ENCODE measurements at places on chromosomes 7 and 10.

GRCh38 chr7:129958643-129959470 is 6.1 kb upstream of the UBE2H start:
- DNase-seq, result peak; percentile 38

- DNase-seq, result no peak
These were observed 23.7 kb downstream of the EPDR1 start for GRCh38 chr7:37943905-37944736.

DNA sequence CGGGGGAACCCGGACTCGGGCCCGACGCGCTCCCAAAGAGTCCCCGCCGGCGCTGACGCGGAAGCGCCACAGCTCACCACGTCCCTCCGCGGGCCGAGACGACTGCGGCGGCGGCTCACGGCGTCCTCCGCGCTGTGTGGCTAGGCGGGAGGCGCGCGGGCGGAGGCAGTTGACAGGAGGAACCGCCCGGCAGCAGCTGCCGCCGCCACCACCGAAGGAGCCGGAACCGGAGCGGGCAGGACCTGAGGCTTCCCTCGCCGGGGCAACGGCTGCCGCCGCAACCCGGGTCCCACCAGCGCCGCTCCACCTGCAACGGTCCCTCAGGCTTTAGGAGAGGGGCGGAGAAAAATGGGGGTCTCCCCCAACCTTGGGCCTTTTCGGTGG is 334 bp downstream of the ZNF800 start:
- peak; percentile 45 for DNase-seq

DNA sequence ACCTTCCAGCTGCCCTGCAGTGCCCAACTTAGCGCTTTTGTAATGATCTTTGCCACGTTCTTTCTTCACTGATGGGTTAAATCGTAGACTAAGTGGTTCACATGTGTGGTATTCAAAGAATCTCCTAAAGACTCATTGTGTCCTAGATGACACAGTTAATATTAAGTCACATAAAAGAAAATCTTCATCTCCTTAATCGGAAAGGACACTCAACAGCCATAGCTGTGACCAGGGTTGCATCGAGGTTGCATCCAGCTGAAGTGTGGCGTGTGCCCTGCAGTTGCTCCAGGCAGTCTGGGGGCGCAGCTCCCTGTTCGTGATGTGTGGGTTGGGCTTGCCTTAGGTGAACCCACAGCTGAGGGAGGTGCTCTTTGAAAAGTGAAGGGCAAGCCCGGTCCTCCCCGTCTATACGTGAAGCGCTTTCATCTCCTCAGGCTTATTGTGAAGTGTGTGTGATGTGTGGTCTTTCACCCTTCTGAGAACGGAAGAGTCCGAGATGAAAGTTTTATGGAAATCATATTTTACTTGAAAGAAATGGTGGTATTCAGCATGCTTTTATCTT is 122.7 kb downstream of the TRRAP start:
- DNase-seq, result no peak

DNA sequence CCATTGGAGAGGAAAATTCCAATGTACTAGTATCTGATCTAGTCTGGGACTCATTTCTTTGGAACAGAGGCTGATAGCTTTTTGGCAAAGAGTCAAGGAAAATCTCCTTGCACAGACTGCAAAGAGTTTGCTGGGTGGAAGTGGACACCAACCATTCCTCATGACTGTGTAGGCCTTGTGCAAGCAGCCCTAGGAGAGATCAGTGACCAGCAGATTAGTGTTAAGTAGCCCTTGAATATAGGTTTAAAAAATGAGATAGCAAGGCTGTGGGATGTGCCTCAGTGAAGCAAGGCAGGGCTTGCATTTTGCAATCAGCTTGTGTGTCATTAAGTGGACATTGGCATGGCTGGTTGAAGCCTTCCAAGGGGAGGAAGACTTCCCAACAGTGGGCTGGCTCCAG is 341.6 kb downstream of the PLXNA4 start:
- no peak for DNase-seq

DNA sequence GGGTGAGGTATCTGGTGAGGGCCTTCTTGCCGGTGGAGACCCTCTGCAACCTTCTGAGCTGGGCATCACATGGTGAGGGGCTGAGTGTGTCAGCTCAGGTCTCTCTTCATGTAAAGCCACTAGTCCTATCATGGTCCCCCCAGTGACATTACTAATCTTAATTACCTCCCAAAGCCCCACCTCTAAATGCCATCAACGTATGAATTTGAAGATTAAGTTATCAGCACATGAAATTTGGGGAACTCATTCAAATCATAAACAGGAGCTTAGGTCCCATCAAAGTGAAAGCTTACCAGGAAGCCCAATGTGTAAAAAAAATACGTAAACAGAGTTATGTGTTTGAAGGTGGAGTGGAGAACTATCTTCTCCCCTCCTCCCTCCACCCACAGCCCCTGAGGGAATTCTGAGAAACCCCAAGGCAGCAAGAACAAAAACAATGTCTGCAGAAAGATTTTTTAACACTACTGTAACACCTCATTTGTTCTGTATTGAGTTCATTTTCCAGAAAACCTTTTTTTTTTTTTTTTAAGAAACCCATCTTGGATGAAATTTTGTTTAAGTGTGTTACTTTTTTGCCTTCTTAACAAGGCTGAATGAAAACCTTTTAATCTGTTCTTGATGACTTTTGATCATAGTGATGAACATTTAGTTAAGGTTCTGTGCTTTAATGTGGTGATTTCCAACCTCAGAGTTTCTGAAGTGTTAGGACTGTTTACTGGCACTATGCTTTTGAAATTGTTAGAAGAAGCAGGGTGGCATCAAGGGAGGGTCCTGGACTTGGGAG is 19.1 kb upstream of the PCGF5 start:
- no peak for DNase-seq

GRCh38 chr7:70951271-70951962 is 180.5 kb upstream of the GALNT17 start:
- no peak for DNase-seq

GRCh38 chr10:62844280-62845011 is 28.3 kb upstream of the EGR2 start:
- DNase-seq, result no peak

GRCh38 chr7:154844955-154845354 is 158.0 kb downstream of the PAXIP1 start:
- no peak for DNase-seq

- DNase-seq, result no peak
These were observed 52.2 kb downstream of the IFIT5 start for GRCh38 chr10:89466599-89467035.

- DNase-seq, result peak; percentile 10
These were observed 474.7 kb upstream of the SEMA3A start for GRCh38 chr7:84669177-84669732.

- DNase-seq, result no peak
These were observed 56.4 kb downstream of the ICA1 start for GRCh38 chr7:8205537-8205936.

- no peak for DNase-seq
These were observed 235.0 kb downstream of the CCDC7 start for GRCh38 chr10:32680803-32681557.

DNA sequence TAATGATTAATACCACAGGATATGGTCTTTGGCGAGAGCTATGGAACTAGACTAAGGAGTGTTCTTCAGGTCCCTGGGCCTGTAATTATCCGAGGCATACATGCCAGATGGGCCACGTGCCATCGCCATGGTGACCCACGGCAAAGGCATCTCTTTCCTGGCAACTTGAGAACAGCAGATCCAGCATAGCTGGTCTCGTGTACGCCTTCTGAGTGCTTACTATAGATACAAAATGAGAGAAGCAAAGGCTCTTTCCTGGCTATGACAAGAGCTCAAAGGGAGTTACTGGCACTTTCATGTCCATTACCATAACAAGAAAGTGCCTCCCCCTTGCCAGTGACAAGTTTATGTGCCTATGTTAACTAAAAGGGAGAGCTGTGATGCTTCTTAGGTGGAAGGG is 26.0 kb upstream of the GLI3 start:
- peak; percentile 44 for DNase-seq

- DNase-seq, result no peak
These were observed 558.2 kb upstream of the PFKP start for GRCh38 chr10:2509081-2509531.

- DNase-seq, result no peak
These were observed 25.1 kb upstream of the ABLIM1 start for GRCh38 chr10:114683162-114683561.

DNA sequence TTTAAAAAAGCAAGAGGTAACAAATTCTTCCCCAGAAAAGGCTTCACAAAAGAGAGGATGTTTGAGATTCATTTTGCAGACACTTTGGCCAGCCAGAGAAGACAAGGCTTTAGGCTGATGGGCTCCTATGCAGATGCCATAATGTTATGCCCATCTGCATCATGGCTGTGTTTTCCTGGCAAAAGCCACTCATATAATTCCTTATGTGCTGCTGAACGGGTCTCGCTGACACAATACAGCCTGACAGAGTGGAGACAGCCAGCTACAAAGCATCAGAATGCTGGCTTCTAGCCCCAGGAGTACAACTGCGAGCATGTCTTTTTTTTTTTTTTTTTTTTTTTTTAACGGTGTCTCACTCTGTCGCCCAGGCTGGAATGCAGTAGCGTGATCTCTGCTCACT is 1157.4 kb upstream of the AUTS2 start:
- DNase-seq, result no peak

DNA sequence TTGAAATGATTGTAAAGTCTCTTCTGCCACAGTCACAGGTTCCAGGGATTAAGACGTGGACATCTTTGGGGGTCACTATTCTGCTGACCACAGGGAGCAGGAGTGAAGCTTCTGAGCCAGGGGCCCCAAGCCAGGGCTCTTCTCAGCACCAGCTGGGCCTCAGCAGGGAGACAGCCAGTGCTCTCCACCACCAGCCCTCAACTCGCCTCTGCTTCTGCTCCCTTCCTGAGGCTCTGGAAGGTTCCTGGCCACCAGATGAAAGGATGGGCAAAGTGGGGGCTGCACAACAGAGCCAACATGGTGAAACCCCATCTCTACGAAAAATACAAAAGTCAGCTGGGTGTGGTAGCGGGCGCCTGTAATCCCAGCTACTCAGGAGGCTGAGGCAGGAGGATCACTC is 11.2 kb upstream of the CRYGN start:
- DNase-seq, result no peak

- no peak for DNase-seq
These were observed 36.1 kb downstream of the MAD1L1 start for GRCh38 chr7:2196381-2197378.

GRCh38 chr10:21292763-21293517 is 232.5 kb downstream of the SKIDA1 start:
- peak; percentile 58 for DNase-seq

GRCh38 chr10:83522456-83522855 is 616.9 kb upstream of the GHITM start:
- DNase-seq, result no peak

GRCh38 chr7:92754919-92755581 is 81.3 kb downstream of the CDK6 start:
- no peak for DNase-seq

DNA sequence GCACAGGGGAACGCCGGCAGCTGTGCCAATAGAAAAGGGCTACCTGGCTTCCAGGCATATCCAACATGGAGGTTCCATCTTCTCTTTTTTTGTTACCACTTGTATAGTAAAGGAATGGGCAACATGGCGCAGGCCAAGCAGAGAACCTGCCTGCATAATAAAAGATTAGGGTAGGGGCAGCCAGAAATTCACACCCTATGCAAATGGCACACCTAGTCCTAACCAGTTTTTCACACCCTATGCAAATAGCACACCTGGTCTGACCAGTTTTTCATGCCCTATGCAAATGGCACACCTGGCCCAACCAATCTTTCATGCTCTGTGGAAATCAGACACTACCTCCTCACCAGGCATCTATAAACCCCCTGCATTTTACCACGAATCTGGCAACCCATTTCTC is 369.5 kb downstream of the IPMK start:
- DNase-seq, result no peak

DNA sequence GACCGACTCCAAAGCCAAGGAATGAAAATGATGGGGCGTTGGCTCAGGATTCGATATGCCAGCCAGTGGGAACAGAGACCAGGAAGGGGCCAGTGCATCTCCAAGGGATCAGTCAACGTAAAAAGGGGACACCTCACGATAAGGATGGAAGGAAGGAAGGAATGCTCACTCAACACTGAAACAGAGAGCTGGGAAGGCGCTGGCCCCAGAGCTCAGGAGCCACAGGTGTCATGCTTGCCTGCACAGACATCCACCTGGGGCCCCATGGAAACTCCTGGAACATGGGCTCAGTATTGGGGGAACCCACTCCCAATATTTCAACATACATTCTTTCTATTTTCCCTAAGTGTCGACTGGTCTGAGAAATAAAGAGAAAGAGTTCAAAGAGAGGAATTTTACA is 5.3 kb downstream of the MMRN2 start:
- DNase-seq, result no peak

DNA sequence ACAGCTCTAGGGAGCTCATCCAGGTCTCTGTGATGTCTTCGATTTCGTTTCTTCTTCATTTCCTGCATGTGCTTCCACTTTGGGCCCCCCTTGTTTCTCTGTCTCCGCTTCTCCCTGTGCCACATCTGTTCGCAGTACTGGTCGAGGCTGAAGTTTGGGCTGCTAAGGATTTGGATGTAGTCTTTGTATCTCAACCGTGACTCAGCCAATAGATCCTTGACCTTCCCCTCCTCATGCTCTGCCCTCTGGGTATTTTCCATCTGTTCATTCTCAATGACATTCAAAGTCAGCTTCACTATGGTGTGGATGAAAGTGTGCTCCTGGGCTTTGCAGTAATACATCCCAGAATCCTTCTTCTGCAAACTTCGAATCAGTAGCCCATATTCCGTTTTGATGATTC is 187.4 kb downstream of the SEMA3D start:
- no peak for DNase-seq

DNA sequence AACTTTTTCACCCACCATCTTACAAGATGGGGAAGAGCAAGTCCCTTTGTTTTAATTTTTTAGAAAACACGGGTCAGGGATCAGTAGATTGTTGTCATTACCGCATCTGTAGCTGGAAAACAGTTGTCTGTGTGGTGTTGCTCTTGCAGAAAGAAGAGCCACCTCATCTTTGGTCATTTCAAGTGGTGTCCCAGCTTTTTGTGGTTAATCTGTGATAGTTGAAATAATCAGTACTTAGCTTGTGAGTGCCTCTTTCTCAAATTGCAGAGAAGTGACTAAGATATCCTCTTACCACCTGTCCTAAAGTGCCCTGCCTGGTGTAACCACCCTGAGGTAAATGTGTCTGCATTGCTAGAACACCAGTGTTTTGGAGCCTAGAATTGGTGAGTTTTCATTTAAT is 5.5 kb downstream of the PRPF18 start:
- no peak for DNase-seq

DNA sequence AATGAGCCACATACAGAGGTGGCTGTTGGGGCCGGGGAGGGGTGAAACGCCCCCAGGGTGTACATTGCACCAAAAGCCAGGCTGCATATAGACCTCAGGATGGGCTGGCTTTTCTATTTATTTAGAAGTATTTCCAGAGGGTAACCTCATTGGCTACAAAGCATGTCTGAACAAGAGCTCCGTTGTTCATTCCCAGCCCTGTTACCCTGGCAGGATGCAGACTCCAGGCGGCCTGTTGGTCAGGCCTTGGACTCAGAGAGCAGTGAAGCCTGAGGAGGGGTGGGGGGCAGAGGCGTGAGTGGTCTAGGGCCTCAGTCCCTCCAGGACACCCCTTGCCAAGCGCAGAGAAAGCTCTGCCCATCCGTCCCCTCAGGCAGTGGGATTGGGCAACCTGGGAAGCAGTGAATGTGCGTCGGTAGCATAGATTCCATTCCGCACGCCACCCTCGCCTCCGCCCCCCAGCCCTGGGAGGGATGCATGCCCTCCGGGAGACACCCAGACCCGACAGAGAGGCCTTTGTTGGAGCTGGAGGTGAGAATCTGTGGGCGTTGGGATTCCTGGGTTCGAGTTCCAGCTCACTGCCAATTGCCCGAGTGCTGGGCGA is 41.9 kb downstream of the TCF7L2 start:
- no peak for DNase-seq

GRCh38 chr10:118033905-118034304 is 12.8 kb downstream of the RAB11FIP2 start:
- DNase-seq, result no peak

Data from heart right ventricle (tissue), 16 donors.